GM12878 (cell line): ENCODE measurements at places on chromosomes 4 and X. TPM values are rescaled to one million over a fixed set of nuclear protein-coding genes. Genes with fewer than 3 reads are reported as not detected.

GRCh38 chr4:141646969-141647368 is 10.6 kb downstream of the IL15 start:
- H3K27ac ChIP-seq = no peak overlapping the region
- DNase-seq = no peak
- no peaks in the 10 kb centered on the region for H3K36me3 ChIP-seq
- no peak overlapping the region for H3K4me3 ChIP-seq
- no peaks in the 10 kb centered on the region for H3K27me3 ChIP-seq

GRCh38 chrX:104112326-104112951 is at the start of gene ZCCHC18:
TSS of gene ZCCHC18 (plus strand) at chrX:104112523. CDS start at chrX:104114112, 1,589 bp downstream.
- no peaks in the 10 kb centered on the region for H3K4me1 ChIP-seq
- H3K36me3 ChIP-seq = no peaks in the 10 kb centered on the region

DNA sequence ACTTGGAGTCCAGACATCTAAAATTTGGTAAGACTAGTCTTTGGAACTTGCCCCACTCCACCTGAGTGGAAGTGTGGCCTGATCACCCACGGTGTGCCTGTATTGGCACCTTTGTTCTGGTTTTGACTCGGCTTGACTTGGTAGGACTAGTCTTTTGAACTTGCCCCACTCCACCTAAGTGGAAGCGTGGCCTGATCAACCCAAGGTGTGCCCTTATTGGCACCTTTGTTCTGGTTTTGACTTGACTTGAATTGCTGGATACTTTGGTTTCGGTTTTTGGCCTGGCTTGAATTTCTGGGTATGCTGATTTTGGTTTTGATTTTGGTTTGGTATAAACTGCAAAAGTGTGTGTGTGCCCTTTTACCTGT is 44.7 kb upstream of the UGT2B7 start:
- no peak overlapping the region for H3K27ac ChIP-seq
- no peaks in the 10 kb centered on the region for H3K27me3 ChIP-seq
- DNase-seq = no peak
- no peaks in the 10 kb centered on the region for H3K36me3 ChIP-seq
- H3K4me3 ChIP-seq = no peak overlapping the region

UGT2A3 gene
- not detected in 2 replicates for polyA plus RNA-seq

WDR1 gene
- 348 and 360 TPM in 2 replicates for polyA plus RNA-seq

- DNase-seq = no peak
- no peak overlapping the region for H3K4me3 ChIP-seq
- H3K4me1 ChIP-seq = no peaks in the 10 kb centered on the region
- no peaks in the 10 kb centered on the region for H3K36me3 ChIP-seq
- no peak overlapping the region for H3K27ac ChIP-seq
Measured at GRCh38 chr4:16750882-16751642, 147.4 kb downstream of the LDB2 start.

SPANXN4 gene
- not detected in 2 replicates for polyA plus RNA-seq

DNA sequence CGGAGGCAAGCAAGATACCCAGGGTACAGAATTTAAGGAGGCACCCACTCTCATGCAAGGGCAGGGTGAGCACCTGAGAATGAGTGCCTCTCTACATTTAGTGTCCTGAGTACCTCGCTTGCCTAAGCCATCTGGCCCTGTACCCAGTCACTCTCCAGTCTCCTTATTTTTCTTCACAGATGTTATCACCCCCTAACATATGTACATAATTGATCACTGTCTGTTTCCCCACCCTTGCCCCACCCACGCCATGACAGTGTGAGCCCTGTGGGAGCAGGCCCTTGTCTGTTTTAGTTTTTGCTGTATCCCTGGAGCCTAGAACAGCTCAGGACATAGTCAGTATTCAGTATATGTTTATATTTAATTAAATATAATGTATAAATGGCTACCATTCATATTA is 113.6 kb downstream of the SPRY1 start:
- no peaks in the 10 kb centered on the region for H3K36me3 ChIP-seq
- DNase-seq = no peak
- no peak overlapping the region for H3K4me3 ChIP-seq
- no peaks in the 10 kb centered on the region for H3K4me1 ChIP-seq

SCML1 gene
- polyA plus RNA-seq = 0.87 and 0.91 TPM in 2 replicates

DNA sequence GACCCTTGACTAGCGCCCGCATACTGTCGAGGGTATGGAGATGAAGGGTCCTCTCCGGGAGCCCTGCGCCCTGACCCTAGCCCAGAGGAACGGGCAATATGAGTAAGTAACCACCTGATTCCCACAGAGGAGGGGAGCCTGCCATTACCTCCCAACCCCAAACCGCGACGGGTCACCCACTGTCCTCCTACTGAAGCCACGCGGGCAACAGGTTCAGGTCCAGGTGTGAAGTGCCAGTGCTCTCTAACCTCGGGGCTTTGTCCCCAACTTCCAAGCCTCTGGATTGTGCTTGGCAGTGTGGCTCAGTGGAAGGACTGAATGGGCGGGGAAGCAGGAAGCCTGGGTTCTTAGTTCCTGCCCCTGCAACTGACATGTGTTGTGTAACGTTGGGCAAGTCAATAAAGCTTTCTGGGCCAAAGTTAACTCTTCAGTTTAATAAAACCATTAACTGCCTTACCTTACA is 694 bp downstream of the OCRL start:
- no peaks in the 10 kb centered on the region for H3K4me1 ChIP-seq
- H3K27me3 ChIP-seq = no peaks in the 10 kb centered on the region
- DNase-seq = no peak
- H3K36me3 ChIP-seq = no peaks in the 10 kb centered on the region
- no peak overlapping the region for H3K27ac ChIP-seq
